Calu3 (cell line): ENCODE measurements at places on chromosomes 2 and 18.

GRCh38 chr18:3279201-3280185 lies 17.6 kb downstream of the MYL12B start:
- no peak for DNase-seq

- no peak for DNase-seq
Measured at GRCh38 chr2:219448776-219449341, 14.2 kb downstream of the SPEG start.

DNA sequence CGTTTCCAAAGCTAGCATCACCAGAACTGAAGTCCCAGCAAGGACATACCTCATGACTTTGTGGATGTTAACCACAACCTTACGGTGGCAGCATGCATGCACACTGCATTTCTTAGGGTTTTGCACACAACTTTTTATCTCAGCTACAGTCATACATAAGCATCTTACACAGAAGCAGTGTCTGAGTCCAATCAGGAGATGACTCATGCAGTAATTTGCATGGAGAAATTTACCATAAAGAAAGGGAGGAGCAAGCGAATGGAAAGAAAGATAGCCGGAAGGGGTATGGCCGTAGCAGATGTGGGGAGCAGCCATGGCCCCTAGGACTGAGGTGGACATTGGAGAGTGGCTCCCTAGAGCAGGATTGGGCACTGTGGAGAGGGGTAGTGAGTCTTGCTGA lies 522.5 kb downstream of the GALR1 start:
- DNase-seq = no peak

- DNase-seq = no peak
Measured at GRCh38 chr2:238817382-238817781, 30.5 kb upstream of the TWIST2 start.

DNA sequence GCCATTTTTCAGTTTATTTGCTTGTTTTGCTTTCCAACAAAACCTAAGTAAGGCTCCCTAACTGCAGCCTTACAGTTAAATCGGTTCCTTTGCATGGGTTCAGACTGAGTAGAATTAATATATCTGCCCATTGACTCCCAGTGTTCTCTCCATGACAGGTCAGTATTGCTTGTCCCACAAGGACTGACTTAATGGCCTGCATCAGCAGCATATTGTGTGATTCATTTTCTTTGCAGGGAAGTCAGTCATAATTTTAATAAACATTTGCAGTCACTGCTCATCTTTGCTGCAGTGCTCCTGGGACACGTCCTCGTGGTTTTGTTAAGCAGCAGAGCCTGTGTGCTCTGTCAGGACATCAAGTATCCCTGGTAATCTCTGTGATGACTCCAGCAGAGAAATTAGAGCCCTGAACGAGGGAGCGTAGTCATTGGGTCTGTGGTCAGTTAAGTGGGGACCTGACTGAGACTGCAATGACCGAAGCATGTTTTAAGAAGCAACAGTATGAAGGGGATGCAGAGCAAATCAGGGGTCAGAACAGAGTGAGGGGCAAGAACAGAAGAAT lies 93.3 kb downstream of the CDH20 start:
- DNase-seq = no peak

DNA sequence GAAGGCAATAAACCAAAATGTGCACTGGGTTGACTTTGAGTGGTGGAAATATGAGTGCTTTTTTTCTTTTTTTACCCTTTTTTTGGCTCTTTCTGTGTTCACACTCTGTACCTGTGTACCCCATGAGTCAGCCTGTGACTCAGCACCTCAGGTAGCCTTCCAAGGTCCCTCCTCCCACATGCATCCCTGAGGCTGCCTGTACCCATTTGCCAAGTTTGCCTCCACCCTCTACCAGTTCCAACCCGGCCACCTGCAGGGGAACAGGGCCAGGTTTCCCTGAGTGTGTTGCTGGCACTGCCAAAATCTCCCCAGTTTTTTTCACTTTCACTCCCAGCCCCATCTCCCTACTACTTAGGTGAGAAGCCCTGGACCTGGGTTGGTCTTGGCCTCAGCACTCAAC lies 14.0 kb downstream of the CXCR1 start:
- DNase-seq = peak; percentile 41

- no peak for DNase-seq
Measured at GRCh38 chr2:53051157-53051556, 716.4 kb upstream of the CHAC2 start.

- peak; percentile 35 for DNase-seq
Measured at GRCh38 chr18:47997338-47997780, 66.9 kb upstream of the SMAD2 start.

GRCh38 chr2:28094739-28095138 lies 204.2 kb downstream of the BABAM2 start:
- no peak for DNase-seq
